ENCODE measurements at places on chromosomes 3 and 15.

DNA sequence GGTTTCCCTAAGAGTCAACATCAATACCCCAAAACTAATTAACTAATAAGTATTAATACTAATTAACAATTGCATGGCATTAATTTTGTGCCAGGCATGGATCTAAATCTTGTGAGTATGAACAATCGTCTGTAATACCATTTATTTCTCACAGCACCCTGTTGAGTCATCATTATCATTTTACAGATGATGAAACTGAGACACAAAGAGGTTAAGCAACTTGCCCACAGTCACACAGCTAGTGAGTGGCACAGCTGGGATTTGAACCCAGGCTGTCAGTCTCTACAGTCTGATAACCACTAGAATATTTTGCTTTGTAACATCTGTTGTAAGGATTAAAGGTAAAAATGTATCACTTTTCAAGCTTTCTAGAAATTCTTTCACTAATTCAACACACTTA, 423.4 kb upstream of the WNT5A start:
- DNase-seq: no peak

- no peak for DNase-seq
These were observed 887.3 kb downstream of the NTRK3 start for GRCh38 chr15:87369269-87369668.

- no peak for DNase-seq
These were observed 113.8 kb downstream of the ADAMTSL3 start for GRCh38 chr15:83767741-83768140.

GRCh38 chr3:184745526-184745925, 33.7 kb upstream of the MAGEF1 start:
- no peak for DNase-seq
